ENCODE measurements at places on chromosomes 4 and X.

- H3K36me3 ChIP-seq, result no peaks in the 10 kb centered on the region
- DNase-seq, result no peak
- no peaks in the 10 kb centered on the region for H3K4me1 ChIP-seq
- H3K27ac ChIP-seq, result no peak overlapping the region
- no peak overlapping the region for H3K4me3 ChIP-seq
- H3K27me3 ChIP-seq, result no peaks in the 10 kb centered on the region
Observed at GRCh38 chrX:83845397-83845796, 15.5 kb upstream of the CYLC1 start.

GRCh38 chrX:153870791-153871360, 15.1 kb downstream of the L1CAM start:
- no peak overlapping the region for H3K27ac ChIP-seq
- H3K36me3 ChIP-seq, result no peaks in the 10 kb centered on the region
- H3K4me1 ChIP-seq, result no peaks in the 10 kb centered on the region
- H3K4me3 ChIP-seq, result no peak overlapping the region
- no peak for DNase-seq

DNA sequence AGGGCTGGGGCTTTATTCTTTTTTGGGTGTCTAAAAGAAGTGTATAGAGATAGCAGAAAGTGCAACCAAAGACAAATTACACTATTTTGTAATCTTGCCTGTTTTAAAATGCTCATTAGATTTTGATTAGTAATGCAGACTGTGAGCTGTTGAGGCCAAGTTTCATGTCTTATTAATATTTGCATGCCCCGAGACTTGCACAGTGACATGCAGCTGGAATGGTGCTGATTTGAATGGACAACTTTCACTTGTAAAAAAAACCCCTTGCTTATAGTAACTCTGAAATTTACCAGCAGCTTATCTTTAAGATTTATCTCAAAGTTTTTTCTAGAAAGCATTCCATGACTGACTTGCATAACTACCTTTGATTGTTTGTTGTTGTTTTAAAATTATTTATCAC, 835.1 kb upstream of the IGFBP7 start:
- no peaks in the 10 kb centered on the region for H3K4me1 ChIP-seq
- DNase-seq, result no peak
- H3K4me3 ChIP-seq, result no peak overlapping the region
- H3K36me3 ChIP-seq, result no peaks in the 10 kb centered on the region

DNA sequence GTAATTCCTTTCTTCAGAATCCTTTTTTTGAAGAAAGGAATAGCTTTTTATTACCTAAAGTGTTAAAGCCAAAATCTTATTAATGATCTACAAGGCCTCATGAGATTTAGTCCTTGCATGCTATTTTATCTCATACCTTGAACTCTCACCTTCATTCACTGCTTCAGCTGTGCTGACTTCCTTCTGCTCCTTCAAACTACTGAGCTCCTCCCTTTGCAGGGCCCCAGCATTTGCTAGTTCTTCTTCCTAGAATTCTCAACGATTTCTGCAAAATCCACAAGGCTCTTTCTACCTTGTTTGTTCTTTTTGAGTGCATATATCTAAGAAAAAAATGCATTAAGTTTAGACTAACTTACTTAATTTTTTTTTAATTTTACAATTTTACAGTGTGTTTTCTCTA, 619.5 kb downstream of the EPHA5 start:
- DNase-seq, result no peak
- H3K27me3 ChIP-seq, result no peaks in the 10 kb centered on the region
- H3K4me3 ChIP-seq, result no peak overlapping the region
- H3K4me1 ChIP-seq, result no peaks in the 10 kb centered on the region
- no peak overlapping the region for H3K27ac ChIP-seq
- no peaks in the 10 kb centered on the region for H3K36me3 ChIP-seq

- no peak for DNase-seq
- no peak overlapping the region for H3K4me3 ChIP-seq
- H3K27ac ChIP-seq, result no peak overlapping the region
Observed at GRCh38 chrX:24305905-24306304, 8.0 kb downstream of the SUPT20HL2 start.

DNA sequence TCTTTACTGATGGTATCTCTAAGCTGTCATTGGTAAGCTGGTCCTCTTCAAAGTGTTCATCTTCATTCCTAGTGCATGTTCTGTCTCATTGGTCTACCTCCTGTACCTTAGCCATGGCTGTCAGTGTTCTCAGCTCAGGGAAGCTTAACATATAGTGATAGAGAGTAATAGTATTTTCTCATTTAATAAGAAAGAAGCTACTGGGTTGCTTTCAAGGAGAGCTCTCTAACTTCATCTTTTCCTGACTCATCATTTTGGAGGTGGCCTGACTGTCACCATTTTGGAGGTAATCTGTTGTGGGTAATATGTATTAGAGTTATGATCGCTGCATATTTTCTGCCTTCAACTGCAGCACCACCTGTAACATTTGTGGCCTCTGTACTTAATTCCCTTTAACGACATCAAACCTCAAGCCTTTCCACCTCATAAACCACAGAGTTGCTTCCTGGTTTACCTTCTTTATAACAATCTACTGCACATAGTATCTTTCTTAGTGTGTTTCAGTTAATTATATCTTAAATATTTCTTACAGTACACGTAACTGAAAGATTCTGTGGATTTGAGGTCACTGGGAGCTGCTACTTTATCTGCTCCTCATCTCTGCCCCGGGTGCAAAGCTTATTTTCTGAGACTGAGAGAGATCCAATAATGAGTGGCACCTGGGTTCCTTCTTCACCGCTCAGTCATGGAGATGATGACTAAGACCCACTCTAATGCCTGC, 474.0 kb upstream of the TECRL start:
- no peaks in the 10 kb centered on the region for H3K4me1 ChIP-seq
- no peak overlapping the region for H3K4me3 ChIP-seq
- no peak overlapping the region for H3K27ac ChIP-seq
- H3K36me3 ChIP-seq, result no peaks in the 10 kb centered on the region
- no peaks in the 10 kb centered on the region for H3K27me3 ChIP-seq

GRCh38 chr4:153543351-153543750, 77.2 kb downstream of the TMEM131L start:
- peaks cover 31% of the 10 kb centered on the region for H3K4me1 ChIP-seq
- no peak for DNase-seq
- H3K27ac ChIP-seq, result no peak overlapping the region
- no peaks in the 10 kb centered on the region for H3K27me3 ChIP-seq
- no peaks in the 10 kb centered on the region for H3K36me3 ChIP-seq
- no peak overlapping the region for H3K4me3 ChIP-seq

DNA sequence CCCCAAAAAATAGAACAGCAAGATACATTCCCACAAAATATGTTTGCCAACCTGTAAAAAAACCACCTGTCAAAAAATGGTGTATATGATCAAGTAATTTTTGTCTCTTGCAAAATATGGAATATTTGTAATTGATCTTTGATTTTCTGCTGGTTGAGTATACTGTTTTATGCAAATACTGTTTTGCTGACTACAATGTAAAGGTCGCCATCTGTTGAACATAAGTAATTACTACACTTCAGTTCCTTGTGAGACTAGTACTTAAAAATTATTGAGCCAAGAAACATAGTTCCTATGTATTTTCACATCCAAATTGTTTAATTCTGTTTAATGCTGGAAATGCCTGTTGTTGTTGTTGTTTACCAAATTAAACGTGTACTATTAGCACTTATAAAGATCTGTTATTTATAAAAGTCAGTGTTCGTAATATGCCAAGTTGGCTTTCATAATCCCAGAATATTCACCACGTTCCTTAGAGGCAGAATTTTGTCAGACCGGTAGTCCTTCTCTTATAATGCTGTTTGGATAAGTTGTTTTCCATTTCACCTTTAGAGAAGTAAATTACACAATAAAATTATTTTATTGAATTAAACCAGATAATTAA, 144.2 kb downstream of the PDLIM5 start:
- no peak overlapping the region for H3K27ac ChIP-seq
- H3K4me1 ChIP-seq, result no peaks in the 10 kb centered on the region
- H3K4me3 ChIP-seq, result no peak overlapping the region
- H3K36me3 ChIP-seq, result no peaks in the 10 kb centered on the region

- DNase-seq, result no peak
- H3K4me1 ChIP-seq, result no peaks in the 10 kb centered on the region
- no peak overlapping the region for H3K27ac ChIP-seq
- H3K27me3 ChIP-seq, result no peaks in the 10 kb centered on the region
Observed at GRCh38 chrX:48606091-48606490, 8.8 kb downstream of the WDR13 start.

- H3K4me1 ChIP-seq, result peaks cover 4% of the 10 kb centered on the region
- H3K27me3 ChIP-seq, result peaks cover 7% of the 10 kb centered on the region
- no peak overlapping the region for H3K4me3 ChIP-seq
- H3K27ac ChIP-seq, result no peak overlapping the region
Observed at GRCh38 chr4:3869661-3870566, 103.7 kb downstream of the ADRA2C start.

DNA sequence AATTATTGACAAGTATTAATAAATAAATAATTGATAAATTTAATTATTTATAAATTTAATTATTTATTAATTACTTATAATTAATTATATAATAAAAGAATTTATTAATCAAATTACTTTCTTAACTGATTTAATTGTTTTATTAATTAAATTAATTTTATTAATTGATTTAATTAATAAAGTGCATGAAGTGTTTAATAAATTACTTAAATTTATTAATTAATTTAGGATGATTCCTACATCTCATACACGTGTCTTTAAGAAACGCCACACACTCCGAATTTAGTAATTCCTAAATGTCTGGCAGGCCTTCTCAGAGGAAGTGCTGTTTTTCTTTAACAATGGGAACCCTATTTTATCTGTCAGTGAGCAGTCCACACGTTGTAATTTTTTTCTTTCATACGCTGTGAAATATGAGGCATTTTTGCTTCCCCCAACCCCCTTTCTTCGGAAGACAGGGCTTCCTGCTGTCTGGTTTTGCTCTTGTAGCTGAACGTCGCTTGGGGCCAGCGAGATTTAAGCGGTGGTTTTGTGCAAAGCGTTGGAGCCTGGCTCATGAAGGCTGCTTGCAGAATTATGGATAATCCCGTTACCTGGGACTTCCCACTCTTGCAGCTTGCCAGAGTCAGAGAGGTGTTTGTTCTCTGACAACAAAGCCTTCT, 46.8 kb downstream of the CRLF2 start:
- H3K4me1 ChIP-seq, result peaks cover 5% of the 10 kb centered on the region
- no peak for DNase-seq
- no peaks in the 10 kb centered on the region for H3K27me3 ChIP-seq
- H3K36me3 ChIP-seq, result no peaks in the 10 kb centered on the region

DNA sequence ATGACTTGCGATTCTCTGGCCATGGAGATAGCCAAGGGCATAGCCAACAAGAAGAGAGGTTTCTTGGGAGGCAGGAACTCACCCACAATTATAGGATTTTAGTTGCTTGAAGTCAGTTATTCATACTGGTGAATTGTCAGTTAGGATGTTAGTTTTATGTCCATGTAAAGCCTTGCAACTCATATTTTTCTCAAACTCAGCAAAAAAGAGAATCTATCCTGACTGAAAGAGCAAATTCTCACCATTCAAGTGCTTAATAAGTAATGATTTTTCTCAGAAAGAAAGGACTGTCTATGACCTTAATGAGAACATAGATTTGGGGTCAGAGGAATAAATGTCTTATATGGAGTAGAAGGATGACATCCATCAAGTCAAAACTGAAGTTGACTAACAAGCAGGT, 934.5 kb downstream of the STPG2 start:
- no peak for DNase-seq
- no peak overlapping the region for H3K4me3 ChIP-seq
- H3K4me1 ChIP-seq, result no peaks in the 10 kb centered on the region
- no peaks in the 10 kb centered on the region for H3K27me3 ChIP-seq

- peak overlapping the region; percentile 74 for H3K4me3 ChIP-seq
- H3K36me3 ChIP-seq, result no peaks in the 10 kb centered on the region
Observed at GRCh38 chr4:39637221-39637585, 1.5 kb downstream of the SMIM14 start.

DNA sequence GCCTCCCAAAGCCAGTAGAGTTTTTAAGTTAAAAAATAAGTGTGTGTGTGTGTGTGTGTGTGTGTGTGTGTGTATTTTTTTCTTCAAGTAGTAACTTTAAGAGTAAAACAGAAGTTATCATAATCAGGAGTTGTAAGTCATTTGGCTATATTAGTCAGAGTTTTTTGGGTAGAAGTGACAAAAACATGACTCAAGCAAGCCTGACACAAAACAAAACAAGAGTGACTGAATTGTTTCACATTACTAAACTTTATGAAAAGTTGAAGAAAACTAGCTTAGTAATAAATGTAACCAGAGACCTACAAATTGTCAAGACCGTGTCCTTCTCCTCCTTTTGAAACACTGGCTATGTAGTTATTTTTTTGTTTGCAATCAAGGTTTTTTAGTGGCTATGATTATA, 738.0 kb upstream of the PITX2 start:
- no peak overlapping the region for H3K27ac ChIP-seq
- no peak overlapping the region for H3K4me3 ChIP-seq
- no peaks in the 10 kb centered on the region for H3K4me1 ChIP-seq
- no peaks in the 10 kb centered on the region for H3K27me3 ChIP-seq

DNA sequence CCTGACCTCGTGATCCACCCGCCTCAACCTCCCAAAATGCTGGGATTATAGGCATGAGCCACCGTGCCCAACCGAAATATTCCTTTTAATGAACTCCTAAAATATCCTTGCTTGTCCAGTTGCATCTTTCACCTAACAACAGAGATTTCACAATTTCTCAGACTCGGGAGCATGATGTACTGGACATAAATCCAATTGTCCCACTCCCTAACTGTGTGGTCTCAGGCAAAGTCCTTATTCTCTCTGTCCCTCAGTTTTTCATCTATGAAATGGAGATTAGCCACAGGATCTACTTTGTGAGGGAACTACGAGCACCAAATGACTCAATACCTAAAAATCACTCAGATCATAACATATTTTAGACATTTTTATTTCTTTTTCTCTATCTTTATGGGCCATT, 9.3 kb downstream of the RAB40A start:
- H3K36me3 ChIP-seq, result no peaks in the 10 kb centered on the region
- no peak overlapping the region for H3K27ac ChIP-seq
- H3K4me3 ChIP-seq, result no peak overlapping the region
- DNase-seq, result no peak
- no peaks in the 10 kb centered on the region for H3K4me1 ChIP-seq
- H3K27me3 ChIP-seq, result no peaks in the 10 kb centered on the region

DNA sequence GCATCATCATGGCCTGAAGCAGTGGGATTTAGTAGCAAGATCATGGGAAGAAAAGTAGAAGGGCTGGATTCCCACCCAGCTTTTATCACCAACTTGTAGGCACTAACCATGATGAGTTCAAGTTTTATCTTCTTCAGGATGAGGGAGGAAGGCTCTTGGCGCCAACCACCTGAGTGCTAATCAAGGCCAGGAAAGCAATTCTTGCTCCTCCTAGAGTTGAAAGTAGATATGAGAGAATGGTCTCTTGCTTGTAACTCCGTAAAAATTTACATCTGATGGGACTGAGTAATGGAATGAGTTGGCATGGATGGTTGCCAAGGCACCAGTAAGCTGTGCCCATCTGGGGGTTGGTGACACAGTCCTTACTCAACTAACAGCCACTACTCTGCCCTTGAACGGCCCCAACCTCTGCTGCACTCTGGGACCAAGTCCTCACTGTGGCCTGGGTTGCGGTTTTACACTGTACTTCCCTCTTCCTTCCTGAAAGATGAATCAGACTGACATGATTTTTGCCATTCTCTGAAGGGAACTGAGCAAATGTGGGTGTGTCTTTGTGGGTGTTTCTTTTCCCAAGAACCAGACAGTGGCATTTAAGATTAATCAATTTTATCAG, 39.4 kb upstream of the NDP start:
- H3K4me1 ChIP-seq, result no peaks in the 10 kb centered on the region
- H3K27ac ChIP-seq, result no peak overlapping the region
- no peaks in the 10 kb centered on the region for H3K36me3 ChIP-seq
- H3K27me3 ChIP-seq, result no peaks in the 10 kb centered on the region
- no peak for DNase-seq
- H3K4me3 ChIP-seq, result no peak overlapping the region

- no peaks in the 10 kb centered on the region for H3K36me3 ChIP-seq
- peak; percentile 4 for DNase-seq
- no peaks in the 10 kb centered on the region for H3K27me3 ChIP-seq
- H3K27ac ChIP-seq, result peak overlapping the region; percentile 86
Observed at GRCh38 chr4:140372751-140373327, 607 bp upstream of the SCOC start.

Measured in effector memory CD4-positive, alpha-beta T cell (primary cell).